ENCODE measurements at places on chromosomes 2 and 18.
A peak's percentile ranks its signal among the peaks of the same experiment; 100 is the strongest.

DNA sequence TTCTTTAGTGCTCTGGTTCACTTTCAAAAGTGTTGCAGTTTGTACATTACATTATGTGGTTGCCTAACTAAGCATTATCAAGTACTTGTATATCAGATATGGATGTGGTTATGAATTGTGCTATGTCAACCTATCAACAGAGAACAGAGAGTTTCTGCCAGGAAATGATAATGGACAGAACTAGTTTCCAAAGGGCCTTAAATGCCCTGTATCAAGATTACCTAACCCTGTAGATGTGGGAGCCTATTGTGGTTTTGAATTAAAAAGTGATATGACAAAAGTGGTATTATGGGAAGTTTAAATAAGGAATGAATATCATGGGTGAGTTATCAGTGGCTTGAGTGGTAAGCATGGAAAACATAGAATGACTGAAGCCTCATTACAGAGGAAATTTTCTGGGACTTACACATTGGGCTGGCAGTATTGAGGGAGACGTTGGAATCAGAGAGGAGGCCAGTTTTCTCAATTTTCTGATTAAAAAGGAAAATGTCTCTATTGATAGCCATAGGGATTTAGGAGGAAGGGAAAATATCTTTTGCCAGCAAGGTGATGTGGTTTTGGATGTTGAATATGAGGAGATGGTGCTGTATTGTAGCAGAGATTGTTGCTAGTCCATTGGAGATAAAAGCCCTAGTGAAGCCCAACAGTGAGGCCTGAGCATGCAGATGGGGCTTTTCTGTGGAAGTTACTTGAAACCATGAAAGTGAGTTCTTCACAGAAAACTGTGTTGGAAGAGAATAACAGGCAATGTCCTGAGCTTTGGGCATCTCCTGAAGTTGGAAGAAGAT, 140.7 kb downstream of the TTC27 start:
- no peak for DNase-seq

- no peak for DNase-seq
Measured at GRCh38 chr2:240742602-240743095, 51.0 kb downstream of the AQP12A start.

- DNase-seq: no peak
Measured at GRCh38 chr2:88842656-88843460, 151.4 kb downstream of the RPIA start.

DNA sequence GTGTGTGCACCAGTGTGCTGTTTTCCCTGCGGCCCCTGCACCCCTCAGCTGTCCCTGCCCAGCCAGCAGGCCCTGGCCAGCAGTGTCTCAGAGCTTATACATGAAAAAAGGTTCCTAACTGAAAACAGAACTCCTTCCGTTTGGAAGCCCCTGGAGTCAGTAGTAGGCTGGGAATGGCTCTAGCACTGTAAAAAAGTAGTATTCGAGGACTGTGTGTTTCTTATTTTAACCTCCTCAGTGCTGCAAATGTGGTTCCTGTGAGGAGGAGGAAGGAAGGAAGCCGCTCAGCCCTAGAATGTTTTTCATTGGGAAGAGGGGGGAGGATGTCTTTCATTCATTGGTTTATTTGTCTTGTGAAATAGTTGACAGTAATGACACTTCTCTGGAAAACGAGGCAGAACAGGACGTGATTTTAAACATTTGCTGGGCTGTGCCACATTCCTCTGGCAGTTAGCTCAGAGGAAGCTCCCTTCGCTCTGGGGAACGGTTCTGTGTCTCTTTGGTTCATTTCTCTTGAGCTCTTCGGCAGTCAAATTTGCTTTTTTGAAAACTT, 103.5 kb downstream of the SPTBN1 start:
- DNase-seq: peak; percentile 56

- DNase-seq: no peak
Measured at GRCh38 chr2:241381872-241382271, 25.8 kb downstream of the FARP2 start.

DNA sequence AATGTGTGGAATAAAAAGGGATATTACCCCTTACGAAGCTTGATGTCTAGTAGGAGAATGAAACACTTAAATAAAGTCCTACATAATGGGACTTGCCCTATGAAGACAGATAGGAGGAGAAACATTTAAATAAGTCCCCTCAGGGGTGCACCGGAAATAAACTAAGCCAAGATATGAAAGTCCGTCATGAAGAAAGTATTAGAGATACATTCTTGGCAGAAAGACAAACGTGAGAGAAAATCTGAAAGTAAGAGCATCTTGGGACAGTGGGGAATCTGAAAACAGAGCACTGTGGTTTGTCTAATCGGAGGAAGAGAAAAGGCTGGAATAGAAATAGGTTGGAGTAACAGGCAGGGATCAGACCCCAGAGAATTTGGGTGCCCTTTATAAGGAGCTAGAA, 516.9 kb upstream of the DSEL start:
- no peak for DNase-seq

DNA sequence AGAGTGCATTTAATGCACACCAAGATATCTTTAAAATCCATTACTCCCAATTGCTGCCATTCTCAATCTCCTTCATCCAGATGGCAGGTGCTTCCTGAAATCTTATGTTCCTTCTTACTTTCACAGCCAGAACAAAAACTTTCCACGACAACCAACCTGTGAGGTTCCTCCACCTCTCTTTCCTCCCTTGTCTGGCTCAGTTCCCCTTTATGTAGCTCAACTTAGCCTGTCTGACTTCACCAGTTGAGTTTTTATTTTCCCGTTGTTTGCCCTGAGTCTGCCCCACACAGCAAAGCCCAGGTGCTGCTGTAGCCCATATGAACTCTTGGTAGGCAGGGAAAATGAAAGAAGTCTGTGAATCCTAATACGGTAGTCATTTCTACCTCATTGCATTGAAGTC, 112.5 kb downstream of the MREG start:
- no peak for DNase-seq

DNA sequence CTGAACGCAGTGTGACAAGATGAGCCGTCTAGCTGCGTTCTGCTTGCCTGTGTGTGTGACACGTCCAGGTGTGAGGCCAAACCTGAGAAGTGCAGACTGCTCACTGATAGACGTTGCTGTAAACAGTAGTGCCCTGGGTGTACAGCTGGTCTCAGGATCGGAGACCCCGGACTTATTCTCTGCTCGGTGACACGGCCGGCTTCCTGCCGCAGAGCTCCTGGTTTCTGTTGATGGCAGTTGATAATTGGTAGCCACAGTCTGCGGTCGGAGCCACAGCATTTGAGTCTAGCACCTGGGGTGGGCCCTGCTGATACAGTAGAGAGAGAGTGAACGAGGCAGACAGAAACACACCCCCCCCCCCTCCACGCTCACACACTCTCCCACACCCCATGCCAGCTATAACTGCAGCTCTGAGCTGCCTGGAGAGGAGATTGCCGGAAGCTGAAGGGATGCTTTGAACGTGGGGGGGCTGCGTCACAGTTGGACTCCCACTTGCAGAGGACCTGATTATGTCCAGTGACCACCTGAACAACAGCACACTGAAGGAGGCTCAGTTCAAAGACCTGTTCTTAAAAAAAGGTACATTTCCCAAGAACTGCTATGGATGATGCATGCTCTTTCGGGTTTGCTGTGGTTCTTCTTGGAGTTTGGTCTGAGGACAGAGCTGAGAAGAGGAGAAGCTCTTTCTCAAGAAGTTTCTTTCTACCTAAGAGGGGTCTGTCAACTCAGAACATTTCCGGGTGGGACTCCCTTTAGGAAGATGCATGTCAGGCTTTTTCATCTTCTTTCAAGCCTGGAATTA, 114.0 kb downstream of the FAM210A start:
- DNase-seq: peak; percentile 86

- peak; percentile 55 for DNase-seq
Measured at GRCh38 chr2:232761301-232761907, 15.0 kb downstream of the KCNJ13 start.

GRCh38 chr2:101476605-101477208, 1.8 kb upstream of the RFX8 start:
- peak; percentile 34 for DNase-seq

- DNase-seq: no peak
Measured at GRCh38 chr18:2723207-2723606, 67.7 kb downstream of the SMCHD1 start.

All from activated CD4-positive, alpha-beta T cell treated with anti-CD3 and anti-CD28 coated beads, Interleukin-10, Interleukin-2, amounts not matched to agents 100 ng/mL and 50 ng/mL, durations not matched to agents 16 hours and 8 hours (primary cell).